ENCODE measurements at places on chromosomes 7 and 10.

- DNase-seq, result no peak
These were observed 118.2 kb upstream of the FAM133B start for GRCh38 chr7:92708111-92709042.

GRCh38 chr10:95377950-95378349, 87.1 kb upstream of the PDLIM1 start:
- no peak for DNase-seq

DNA sequence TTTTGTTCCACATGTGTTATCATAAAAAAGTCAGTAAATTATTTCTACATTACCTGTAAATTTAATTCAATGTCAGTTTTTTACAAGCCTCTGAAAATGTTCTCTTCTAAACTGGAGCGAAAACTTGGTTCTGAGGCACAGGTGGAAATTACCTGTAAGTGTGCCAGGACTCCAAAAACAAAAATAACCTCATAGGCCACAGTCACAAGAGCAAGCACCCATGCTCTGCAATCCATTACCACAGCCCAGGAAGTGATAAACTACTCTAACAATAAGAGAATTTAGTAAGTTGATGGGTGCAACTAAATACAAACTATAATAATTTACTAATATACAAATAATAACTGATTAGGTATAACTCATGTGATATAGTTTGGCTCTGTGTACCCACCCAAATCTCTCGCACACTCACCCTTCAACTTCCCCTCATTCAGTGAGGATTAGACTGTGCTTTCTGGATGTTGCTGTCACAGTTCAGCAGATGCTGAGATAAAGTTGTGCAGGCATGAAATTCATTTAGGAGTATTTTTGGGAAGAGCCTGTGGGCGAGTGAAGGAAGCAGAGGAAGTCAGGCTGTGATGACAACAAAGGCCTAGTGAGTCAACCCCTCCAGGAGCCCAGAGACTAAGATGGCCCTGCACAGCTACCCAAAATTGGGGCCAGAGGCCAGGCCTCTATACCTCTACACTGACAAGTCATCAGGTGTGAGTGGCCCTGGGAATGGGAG, 16.3 kb upstream of the GIMAP6 start:
- no peak for DNase-seq

- DNase-seq, result no peak
These were observed 692.7 kb downstream of the MAGI2 start for GRCh38 chr7:78760620-78761355.

DNA sequence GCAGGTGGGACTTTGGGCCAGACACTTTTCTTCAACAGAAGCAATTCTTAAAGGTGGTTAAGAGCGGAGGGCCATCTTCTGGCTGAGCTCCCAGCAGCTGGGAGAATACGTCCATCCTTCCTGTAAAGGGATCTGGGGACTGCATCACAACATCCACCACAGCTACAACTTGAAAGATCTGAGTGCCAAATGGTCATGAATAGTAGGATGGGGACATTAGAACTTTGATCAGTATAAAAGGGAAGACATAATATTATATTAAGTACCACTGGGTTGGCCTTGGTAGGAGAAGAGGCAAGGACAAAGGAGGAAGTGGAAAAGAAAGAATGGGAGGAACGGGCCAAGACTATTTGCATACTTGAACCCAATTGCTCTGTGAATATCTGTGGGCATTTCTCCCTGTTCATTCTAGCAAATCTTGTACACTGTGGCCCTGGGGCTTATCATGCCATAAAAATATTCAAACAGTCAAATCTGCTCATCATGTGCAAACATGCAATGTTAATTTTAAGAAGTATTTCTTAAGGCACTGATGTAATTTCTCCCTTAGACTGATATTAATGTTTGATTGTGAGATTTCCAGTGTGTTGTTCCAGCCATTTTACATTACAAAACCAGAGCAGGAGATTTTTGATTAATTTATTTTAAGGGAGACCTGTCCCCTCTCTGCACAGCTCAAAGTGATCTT, 65.5 kb upstream of the CREB5 start:
- no peak for DNase-seq

DNA sequence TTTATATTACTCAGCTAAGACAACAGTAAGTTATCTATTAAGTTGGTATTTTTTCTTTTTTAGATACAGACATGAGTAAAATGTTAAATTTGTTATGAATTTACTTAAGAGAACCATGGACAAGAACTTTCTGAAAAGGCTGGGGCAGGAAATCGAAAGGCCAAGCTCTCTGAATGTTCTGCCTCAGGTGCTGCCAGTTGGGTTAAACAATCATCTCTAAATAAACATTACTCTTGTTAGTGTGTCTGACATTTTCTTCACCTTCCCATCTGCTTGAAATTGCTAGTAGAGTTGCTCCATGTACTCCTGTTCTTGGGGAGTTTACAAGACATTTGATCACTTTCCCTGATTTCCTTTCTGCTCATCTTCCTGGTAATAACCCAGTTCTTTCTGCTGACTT, 87.5 kb downstream of the ANKRD7 start:
- no peak for DNase-seq

DNA sequence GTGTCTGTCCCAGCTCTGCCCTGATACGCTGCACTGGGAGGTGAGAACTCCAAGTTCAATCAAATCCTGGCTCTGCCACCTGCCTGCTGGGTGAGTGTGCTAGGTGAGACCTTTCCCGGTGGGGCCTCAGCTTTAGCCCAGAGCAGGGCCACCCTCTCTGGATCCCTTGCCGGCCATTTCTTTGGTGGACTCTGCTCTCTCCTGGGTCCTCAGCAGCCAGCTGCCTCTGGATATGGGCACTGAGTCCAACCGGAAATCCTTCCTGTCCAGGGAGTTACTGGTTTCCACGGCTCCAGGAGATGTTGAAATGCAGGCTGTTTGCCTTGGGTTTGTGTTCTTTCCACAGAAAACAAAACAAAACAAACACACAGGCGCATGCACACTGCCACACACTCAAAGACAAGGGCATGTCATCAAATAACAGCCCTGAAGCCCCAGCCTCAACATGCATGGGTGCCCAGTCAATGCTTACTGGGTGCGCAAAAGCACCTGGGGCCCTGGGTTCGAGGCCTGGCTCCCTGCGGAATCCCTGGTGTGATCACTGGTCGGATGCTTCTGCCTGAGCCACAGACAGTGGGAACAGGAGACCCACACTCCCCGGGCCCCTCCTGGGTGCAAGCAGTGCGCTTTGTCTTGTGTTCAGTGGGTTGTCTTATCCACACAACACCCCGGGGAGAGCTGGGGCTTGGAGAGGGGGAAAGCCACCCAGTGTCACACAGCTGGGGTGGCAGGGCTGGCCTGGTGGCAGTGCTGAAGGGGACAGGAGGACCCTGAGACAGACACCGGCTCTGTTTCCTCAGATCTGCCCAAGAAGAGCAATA, 33.1 kb downstream of the PPIF start:
- DNase-seq, result no peak

GRCh38 chr10:70743430-70743788, 41.8 kb downstream of the TBATA start:
- no peak for DNase-seq

DNA sequence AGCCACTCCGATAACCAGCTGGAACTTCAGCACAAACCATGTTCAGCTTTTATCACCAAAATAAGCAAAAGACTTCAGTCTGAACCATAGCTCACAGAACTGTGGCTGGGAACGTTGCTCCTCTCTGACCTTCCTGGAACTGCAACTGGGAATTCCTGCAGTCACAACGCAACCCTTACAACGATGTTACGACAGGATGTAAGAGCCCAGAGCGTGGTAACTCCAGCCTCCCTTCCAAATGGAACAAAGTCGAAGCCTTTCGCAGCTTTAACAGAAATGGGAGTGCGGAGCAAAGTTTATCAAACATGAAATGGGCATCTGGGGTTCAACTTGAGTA, 162.6 kb downstream of the ADAM12 start:
- DNase-seq, result no peak

- no peak for DNase-seq
These were observed 79.6 kb downstream of the BMPR1A start for GRCh38 chr10:86836044-86836443.

GRCh38 chr7:142910481-142910880, 23.1 kb downstream of the TRPV5 start:
- no peak for DNase-seq

GRCh38 chr10:133378251-133379096, 588 bp upstream of the PAOX start:
- no peak for DNase-seq

DNA sequence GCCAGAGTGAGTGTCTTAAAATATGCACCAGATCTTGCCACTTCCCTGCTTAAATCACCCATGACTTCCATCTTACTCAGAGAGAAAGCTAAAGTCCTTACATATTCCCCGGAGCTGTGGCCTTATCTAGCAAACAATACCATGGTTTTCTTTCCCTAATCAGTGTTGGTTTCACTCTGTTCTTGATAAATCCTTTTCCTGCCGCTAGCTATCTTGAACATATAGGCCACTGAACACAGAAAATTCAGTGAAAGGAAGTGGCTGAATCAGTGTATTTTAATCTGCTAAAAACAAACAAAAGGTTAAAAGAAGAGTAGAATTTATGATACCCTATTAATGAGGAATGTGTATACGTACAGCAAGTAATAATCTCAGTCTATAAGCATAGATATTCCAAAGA, 42.0 kb upstream of the JAZF1 start:
- DNase-seq, result no peak

DNA sequence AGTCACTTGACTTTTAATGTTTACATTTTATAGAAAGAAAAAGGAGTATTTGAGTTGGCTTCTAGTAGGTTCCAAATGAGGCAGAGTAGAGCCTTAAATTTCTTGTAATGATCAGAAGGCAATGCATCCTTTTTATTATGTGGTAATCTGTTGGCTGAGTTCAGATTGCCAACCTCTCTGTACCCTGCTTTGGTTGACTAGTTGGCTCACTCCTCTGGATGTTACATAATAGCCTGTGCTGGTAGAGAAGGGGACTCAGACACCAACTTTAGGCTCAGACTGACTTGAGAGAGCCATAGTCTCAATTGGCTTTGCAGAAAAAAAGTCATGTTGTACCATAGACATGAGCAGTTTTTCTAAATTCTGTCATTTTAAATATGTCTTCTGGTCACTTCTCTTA, 46.8 kb upstream of the GLCCI1 start:
- no peak for DNase-seq

DNA sequence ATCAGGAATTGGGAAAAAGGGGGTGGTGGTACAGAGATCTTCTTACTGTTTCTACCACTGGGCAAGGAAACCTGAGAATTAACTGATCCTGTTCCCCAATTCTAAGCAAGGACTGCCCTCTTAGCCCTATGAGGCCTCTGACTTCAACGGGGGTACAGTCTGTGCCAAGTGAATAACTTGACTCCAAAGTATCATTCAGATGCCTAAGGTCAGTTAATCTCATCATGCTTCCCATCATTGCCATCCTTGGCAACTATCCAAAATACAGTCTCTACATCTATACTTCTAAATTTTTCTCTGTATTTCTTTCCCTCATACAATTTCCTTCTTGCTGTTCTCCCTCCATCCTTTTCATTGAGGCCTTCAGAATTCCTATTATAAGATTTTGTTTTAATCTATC, 10.5 kb downstream of the PPP3CB start:
- DNase-seq, result no peak

DNA sequence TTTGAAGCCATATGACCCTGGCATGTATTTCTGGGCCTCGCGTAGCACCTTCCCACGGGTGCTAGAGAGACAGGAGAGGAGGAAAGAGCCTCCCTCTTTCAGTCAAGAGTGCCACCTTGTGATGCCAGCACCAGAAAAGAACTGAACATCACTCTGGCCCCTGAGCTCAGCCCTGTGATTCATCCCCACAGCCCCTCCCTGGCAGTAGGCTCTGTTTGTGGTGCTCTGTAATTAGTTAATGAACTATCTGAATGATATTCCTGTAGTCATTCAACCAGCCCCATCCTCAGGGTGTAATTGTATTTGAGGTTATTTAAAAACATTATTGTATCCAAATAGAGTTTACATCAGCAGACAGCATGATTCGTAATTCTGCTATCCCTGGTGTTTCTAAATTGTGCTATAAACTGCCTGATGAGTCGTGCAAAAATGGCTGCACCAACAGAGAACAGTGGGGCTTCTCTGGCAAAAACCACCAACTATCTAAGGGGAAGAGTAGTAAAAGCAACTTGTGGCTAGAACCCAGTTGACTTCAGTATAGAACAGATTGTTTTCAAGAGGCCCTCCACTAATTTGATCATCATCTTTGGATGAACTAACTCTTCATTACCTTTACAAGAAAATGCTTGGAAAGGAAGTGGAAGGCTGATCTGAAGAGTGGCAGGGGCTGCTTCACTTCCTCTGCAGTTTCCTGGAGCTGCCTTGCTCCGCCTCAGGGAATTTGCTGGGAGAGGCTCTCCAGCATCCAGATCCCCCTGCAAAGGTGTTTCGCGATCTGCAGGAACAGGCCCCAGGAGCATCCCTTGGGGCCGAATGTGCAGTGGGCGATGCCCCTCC, 23.7 kb upstream of the TIAL1 start:
- no peak for DNase-seq

DNA sequence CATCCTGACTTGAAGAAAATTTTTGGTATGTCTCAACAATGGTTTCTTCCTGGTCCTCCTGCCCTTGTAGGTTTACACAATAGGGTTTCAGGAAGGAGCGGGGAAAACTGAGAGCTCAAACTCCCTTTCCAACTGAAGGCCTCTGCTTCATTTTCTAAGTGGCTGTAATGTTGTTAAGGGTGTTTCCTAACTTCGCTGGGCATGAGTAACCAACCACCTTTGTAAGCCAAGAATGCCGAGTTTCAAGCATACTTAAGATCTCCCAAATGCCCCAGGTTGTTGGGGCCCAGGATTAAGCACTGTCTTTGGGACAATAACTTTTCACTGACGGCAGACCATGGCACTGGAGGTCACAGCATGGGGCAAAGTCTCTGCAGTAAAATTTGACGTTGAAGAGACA, 33.6 kb upstream of the DRGX start:
- DNase-seq, result no peak
